Activated T-cell treated with anti-CD3 and anti-CD28 coated beads, Interleukin-2, amount 50 U/mL, for 72 hours (primary cell): ENCODE measurements at places on chromosomes 13 and 19. TPM values are rescaled to one million over a fixed set of nuclear protein-coding genes. Genes with fewer than 3 reads are reported as not detected.

DNA sequence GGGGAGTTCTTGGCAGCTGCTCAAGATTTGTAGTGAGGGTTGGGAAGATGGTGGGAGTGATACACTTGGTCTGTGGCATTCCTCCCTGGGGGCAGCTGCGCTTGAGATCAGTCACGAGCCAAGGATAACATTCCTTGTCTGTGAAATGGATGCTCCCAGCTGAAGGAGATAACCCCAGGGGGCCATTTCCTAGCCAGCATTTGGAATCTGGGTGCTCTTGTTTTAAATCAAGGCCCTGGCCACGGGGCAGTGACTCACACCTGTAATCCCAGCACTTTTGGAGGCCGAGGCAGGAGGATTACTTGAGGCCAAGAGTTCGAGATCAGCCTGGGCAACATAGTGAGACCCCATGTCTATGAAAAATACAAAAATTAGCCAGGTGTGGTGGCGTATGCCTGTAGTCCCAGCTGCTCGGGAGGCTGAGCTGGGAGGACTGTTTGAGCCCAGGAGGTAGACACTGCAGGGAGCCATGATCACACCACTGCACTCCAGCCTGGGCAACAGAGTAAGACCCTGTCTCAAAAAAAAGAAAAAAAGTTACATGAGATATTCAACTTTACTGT lies 4.6 kb downstream of the PKN1 start:
- DNase-seq, result no peak
- H3K27ac ChIP-seq, result peak overlapping the region; percentile 11
- H3K4me1 ChIP-seq, result peaks cover 64% of the 10 kb centered on the region
- no peak overlapping the region for H3K4me3 ChIP-seq
- peaks cover 11% of the 10 kb centered on the region for H3K36me3 ChIP-seq

DNA sequence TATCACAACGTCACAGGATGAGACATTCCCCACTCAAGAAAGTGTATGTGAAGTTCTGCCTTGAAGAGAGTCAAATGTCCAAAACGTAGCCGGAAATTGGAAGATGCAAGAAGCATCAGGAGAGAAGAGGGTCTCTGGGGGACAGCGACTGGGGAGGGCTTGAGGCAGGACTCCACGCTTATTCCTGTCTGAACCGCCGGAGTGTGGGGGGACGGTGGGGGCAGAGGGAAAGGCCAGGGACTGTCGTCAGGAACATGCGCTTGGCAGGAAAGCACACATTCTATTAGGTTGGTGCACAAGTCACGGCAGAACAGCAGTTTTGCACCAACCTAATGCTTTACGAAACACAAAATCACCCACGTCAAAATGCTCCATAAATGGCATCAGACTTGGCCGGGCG lies 95.3 kb upstream of the TM9SF2 start:
- no peak for DNase-seq
- no peak overlapping the region for H3K27ac ChIP-seq
- H3K36me3 ChIP-seq, result peaks cover 40% of the 10 kb centered on the region
- H3K4me1 ChIP-seq, result peaks cover 42% of the 10 kb centered on the region
- no peaks in the 10 kb centered on the region for H3K27me3 ChIP-seq
- no peak overlapping the region for H3K4me3 ChIP-seq

The ZNF358 gene
- 14.1 TPM for total RNA-seq

DNA sequence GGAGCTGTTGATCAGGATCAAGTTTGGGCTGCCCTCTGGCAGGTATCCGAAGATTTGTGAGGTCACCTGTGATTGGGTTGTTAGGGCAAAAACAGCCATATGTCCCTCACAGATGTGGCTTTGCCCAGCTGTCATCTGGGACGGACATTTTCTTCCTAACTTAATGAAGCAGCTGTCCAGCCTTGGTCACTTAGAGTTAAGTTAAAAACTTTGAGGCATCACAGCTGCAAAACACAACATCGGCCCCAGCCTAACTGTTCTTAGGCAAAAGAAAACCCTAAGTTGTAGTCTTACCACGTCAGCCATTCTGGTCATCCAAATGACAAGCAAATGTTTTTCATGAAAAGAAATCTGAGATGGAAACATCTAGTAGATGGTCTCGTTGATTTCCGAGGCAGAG lies 318.4 kb downstream of the DCLK1 start:
- H3K4me1 ChIP-seq, result no peaks in the 10 kb centered on the region
- no peaks in the 10 kb centered on the region for H3K36me3 ChIP-seq
- no peak overlapping the region for H3K27ac ChIP-seq
- no peaks in the 10 kb centered on the region for H3K27me3 ChIP-seq

DNA sequence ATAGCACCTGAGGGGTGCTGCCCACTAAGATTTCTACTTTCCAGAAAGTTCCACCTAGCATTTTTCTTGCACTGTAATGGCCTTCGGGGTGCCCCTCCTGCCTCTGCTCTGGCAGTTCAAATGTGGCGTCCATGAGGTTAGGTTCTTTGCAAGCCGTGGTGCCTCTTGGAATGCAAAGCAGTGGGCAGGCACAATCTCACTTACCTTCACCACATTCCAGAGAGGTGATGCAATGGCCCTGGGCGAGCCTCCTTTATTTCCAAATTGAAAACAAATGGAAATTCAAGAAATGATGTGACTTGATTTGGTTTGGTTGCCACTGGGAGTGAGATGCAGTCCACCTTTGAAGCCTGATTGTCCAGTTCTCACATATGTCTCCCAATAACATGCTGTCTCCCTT lies 46.9 kb downstream of the FGF9 start:
- H3K36me3 ChIP-seq, result no peaks in the 10 kb centered on the region
- no peak overlapping the region for H3K4me3 ChIP-seq
- H3K27ac ChIP-seq, result no peak overlapping the region
- peaks cover 28% of the 10 kb centered on the region for H3K27me3 ChIP-seq

The GPC5 gene
- total RNA-seq, result not detected

The CACNG7 gene
- total RNA-seq, result not detected

GRCh38 chr19:4985551-4985991 lies 16.7 kb downstream of the KDM4B start:
- no peak for DNase-seq
- H3K27me3 ChIP-seq, result no peaks in the 10 kb centered on the region
- H3K36me3 ChIP-seq, result no peaks in the 10 kb centered on the region
- H3K27ac ChIP-seq, result no peak overlapping the region
- peaks cover 8% of the 10 kb centered on the region for H3K4me1 ChIP-seq

The PALM3 gene
- 0.10 TPM for total RNA-seq

The RASA3 gene
- total RNA-seq, result 48.9 TPM
